Omental fat pad (tissue), 4 donors: ENCODE measurements at places on chromosomes 3 and 15.

DNA sequence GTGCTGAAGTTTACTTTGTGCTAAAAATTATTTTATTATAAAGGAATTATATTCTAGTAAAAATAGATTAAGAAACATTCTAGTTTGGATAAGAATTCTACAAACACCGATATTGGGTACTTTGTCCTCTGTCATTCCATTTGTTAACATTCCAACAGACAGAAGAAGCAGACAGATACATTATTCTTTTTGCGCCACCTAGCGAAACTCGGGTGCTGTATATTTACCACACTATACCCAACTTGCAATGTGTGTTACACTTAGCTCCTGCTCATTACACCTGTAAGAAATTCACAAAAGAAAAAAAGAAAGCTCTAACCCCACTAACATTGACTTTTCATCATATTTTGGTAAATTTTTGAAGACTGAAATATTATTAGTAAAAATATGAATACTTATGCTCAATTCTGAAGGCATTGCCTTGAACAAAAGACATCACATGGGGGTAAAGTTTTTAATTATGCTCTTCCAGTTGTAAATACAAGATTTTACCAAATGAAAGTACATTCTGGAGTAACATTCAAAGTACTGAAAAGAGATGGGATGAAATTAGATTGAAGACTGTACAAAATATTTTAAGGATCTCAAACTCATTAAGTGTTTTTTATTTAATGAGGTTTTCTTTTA is 136.5 kb upstream of the MLF1 start:
- DNase-seq, result peak; percentile 54

- DNase-seq, result no peak
Observed at GRCh38 chr15:57017024-57017423, 98.6 kb downstream of the TCF12 start.

DNA sequence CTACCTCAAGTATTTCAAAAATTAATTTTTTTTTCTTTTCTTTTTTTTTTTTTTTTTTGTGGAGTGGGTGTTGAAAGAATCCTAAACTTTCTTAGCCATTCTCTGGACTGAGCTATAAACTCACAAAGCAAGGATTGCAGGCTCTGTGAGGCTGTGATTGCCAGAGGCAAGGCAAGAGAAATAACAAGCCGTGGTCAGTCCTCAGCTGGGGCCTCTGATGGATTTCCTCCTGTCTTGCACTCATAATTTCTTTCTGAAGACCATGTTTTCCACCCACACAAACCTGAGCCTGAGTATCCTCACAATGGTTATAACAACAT is 1.3 kb downstream of the CX3CR1 start:
- DNase-seq, result no peak

DNA sequence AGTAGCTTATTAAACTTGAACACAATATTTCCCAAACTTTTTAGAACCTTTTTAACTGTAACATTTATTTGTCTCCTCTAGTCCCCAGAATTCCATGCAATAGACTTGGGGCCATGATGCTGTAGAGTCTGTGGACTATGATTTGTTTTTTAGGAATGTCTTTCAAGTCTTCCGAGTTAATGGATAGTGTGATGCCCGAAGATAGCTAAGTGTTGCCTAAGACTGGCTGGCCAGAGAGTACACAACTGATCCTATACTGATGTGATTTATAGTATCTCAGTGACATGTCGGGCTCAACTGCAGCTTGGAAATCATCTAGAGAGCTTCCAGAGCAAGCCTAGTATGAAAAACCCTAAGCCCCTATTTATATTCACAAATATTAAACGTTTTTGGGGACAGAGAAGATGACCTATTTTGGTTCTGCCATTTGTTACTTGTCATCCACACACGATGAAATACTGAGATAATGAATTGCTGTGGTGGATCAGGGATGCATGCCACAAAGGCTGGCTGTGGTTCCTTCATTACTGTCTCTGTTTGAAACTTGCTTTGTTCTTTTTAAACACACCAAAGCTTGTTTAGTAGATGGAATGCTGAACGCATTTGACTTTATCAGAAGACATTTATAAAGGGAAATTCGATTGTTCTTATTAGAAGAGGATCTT is 507.4 kb downstream of the TAFA4 start:
- DNase-seq, result no peak

- no peak for DNase-seq
Observed at GRCh38 chr3:193016437-193016901, 98.8 kb upstream of the MB21D2 start.

- DNase-seq, result no peak
Observed at GRCh38 chr3:194588741-194589140, 44.5 kb downstream of the TMEM44 start.

GRCh38 chr15:25054329-25054728 is 99.5 kb downstream of the SNRPN start:
- no peak for DNase-seq
